ENCODE measurements at places on chromosomes 7 and 10.

GRCh38 chr10:63595072-63595471 is 73.9 kb downstream of the REEP3 start:
- no peak for DNase-seq

- DNase-seq, result no peak
Measured at GRCh38 chr7:50477640-50478039, 27.5 kb upstream of the FIGNL1 start.

DNA sequence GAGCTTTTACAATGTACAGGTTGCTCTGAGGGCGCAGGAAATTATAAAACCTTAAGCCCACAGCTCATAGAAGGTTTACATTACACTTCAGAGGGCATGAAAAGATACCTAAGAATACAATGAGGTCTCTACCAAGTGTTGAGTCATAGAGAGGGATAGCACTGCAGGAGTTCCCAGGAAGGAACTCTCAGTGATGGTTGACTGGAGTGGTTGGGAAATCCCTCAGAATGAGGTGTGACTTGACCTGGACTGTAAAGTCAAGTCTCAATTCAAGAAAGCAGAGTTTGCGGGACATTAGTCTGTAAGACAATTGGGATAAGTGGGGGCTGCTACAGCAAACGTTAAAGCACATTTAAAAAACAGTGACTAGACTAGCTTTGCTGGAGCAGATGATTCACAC is 21.9 kb downstream of the TNKS2 start:
- no peak for DNase-seq

DNA sequence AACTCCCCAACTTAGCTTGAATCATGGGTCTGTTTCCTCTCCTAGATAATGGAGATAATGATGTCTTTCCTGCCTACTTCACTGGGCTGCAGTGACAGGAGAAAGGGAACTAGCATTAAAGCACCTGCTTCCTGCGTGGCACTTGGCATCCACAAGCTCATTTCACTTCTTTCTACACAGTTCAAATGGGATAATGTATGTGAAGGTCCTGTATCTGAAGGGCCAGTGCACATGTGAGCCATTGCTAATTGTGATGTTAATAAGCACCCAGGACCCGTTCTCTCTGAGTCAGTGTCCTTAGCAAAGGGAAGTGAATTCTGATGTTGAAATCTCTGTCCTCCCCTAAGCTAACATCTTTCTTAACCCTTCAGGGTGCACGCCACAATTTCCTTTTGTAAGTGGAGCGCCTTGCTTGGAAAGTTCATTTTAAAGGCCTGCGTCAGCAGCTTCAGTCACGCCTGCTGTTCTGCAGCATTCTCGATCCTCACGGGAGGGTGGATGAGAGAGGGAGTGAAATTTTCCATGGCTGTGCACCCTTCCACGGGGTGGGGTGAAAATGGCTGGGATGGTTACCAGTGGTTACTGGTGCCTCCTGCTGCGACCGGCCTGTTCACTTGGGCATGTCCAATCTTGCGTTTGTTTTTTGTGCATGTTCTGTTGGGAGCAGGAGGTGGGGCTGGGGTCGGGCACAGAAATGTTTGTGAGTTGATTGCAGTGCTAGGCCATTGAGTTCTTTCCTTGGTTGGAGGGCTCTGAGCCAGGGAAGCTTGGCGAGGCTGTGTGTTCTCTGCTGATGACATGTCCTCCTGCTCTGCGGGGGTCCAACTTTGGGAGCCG is 59.2 kb downstream of the HK1 start:
- DNase-seq, result no peak

- DNase-seq, result peak; percentile 87
Measured at GRCh38 chr7:1065585-1066241, 21.4 kb downstream of the GPR146 start.

- no peak for DNase-seq
Measured at GRCh38 chr7:143396625-143397556, 11.8 kb downstream of the EPHA1 start.

DNA sequence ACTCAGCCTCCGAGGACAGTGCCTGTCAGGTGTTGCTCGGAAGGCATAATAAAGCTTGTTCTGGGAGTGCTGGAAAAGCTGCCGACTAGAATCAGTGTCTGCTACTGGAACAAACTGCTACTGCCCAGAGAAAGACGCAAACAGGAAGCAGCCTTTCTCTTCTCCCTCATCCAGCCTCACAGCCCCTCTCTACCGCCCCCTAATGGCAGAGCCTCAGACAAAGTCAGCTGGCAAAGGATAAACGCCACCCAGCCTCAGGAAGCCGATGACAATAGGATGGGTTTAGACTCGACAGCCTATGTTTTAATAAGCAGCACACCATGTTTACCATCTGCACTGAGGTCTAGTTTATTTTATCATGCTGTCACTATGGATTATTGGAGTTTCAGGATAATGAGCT is 169.5 kb upstream of the LYZL1 start:
- DNase-seq, result peak; percentile 36

DNA sequence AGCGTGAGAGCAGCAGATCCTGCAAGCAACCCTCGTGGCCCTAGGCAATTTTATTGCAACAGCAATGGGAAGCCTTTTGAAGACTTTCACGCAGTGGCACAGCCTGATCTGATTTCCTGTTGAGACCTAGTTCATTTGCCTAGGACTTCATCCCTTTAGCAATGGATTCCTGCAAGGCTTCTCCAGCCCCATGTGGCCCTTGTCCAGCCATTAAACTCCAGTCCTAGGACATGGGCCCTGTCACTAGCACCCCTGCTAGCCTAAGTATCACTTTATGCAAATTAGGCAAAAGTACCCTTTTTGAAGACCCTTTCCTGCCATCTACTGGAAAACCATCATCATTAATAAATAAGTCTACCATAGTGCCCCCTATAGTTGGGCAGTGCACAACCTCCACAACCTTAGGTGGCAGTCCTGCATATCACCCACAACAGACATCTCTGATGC is 379.4 kb downstream of the GALNT17 start:
- peak; percentile 60 for DNase-seq

DNA sequence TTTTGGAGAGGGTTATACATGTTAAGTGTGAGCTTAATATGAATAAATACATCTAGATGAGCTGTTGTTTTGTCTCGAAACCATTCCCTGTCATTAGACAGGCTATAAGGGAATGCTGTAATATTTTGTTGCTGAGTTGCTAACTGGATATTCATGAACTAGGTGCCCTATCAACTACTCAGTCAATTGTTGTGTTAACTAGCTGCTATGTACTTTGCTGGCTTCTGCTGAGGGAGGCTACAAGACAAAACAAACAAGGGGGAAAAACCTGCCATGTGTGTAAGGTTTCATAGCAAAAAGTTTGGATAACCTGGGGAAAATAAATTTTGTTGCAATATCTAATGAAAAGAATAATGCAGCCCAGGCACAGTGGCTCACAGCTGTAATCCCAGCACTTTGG is 110.4 kb downstream of the CSTF2T start:
- no peak for DNase-seq

DNA sequence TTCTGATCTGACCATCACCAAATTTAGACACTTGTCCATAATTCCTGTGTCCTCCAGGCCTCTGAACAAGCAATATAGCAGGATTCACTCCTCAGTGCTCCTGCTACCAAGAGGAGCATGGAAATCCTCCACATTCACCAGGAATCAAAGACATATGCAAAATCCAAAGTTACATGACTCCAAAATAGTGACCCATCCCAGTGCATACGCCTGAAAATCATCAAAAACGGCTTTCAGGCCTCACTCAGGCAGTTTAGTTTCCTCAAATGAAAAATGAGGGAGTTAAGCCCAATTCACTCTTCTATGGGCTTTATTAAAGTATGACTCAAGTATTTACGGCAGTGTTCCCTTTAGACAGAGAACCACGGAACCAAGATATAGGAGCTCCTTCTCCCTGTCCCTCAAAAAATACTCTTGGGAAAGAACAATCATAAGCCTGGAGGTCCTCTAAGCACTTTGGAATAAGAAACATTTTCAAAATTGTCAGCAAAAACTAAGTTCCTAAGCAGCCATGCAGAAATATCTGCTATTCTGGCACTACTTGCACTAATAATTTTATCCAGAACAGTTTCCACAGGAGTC is 240.7 kb downstream of the PARD3 start:
- no peak for DNase-seq

GRCh38 chr7:144848078-144848477 is 12.2 kb upstream of the TPK1 start:
- no peak for DNase-seq

DNA sequence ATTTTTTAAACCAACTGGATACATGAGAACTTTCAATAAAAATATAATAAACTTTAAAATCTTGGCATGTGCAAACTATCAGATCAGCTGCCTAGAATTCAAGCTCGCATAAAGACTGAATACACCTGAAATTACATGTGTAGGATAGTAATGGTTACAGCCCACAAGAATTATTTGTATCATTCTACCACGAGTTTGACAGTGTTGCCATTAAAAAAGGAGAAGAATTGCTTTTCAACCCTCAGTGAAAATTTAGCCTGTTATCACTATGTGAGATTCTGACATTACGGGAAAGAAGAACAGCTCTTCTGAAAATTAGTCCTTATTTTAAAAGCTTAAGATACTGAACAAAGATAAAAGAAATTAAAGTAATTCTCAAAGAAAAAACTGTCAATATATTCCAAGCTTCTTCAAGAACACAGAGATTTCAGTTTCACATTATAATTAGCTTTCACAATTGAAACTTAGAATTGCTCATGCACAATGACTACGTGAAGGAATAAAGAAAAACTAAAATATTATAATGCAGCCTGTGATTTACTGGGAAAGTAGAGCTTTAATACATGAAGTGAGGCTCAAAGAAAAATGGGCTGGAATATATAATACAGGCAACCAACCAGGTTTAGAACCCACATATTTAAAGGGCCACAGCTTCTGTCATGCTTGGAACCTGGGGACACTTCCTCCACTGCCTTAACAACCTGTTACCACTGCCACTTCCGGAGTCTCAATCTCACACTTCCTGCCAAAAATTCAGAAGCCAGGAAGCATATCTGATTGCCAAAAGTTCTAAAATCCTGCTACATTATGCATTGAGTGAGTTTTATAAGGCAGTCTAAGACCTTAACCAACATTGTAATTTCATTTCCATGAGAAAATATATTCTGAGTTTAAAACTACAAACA is 23.2 kb downstream of the TPK1 start:
- peak; percentile 41 for DNase-seq

GRCh38 chr10:14293526-14293925 is 37.2 kb downstream of the FRMD4A start:
- no peak for DNase-seq

DNA sequence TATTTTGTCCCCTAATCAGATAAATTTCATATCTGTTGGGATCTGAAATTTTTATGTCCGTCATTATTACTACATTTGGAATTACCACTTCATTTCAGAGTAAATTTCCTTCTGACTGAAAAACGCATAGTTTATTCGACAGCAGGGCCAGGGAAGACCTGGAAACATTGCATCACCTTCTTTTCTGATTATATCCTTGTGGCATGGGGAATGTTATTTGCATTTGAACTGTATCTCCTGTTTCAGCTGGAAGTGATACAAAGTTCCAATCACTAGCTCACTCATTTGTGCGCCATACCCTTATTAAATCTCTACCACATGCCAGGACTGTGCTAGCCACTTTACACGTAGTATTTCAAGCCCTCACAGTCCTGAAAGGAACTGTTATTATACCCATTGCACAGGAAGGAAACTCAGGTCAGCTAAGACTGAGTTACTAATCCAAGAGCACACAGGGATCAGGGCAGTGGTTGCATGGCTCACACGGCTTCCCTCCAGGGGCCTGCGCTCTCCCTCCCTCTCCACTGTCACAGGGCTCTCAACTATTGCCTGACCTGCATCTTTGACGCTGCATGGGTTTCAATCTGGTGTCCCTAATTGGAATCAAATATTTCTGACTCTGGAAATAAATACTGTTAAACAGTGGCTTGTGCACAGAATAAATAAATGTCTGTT is 84.4 kb upstream of the NANOS1 start:
- no peak for DNase-seq

GRCh38 chr10:123494301-123494808 is 171.8 kb upstream of the GPR26 start:
- DNase-seq, result no peak

DNA sequence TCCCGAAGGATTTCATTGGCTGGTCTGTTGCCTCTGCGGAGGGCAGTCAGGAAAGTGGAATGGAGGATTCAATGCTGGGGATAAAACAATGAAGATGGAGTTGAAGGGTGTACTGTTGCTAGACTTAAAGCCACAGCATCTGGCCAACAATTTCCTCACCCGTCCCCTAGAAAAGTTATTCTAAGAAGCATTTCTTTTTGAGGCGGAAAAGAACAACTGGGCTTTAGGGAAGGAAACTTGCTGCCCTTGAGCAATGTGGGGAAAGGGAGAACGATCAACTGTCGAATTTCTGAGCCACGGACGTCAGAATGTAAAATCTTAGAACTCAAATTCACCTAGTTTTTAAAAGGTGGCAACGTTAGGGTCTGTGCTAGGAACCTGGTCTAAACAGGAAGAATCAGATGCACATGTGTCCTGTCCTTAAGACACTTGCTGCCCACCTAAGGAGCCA is 664 bp downstream of the FMC1 start:
- DNase-seq, result no peak

GRCh38 chr10:59362959-59363381 is 621 bp upstream of the FAM13C start:
- no peak for DNase-seq

GRCh38 chr7:1761774-1762173 is 91.7 kb downstream of the ELFN1 start:
- no peak for DNase-seq

- no peak for DNase-seq
Measured at GRCh38 chr10:3527869-3528268, 257.1 kb downstream of the KLF6 start.

DNA sequence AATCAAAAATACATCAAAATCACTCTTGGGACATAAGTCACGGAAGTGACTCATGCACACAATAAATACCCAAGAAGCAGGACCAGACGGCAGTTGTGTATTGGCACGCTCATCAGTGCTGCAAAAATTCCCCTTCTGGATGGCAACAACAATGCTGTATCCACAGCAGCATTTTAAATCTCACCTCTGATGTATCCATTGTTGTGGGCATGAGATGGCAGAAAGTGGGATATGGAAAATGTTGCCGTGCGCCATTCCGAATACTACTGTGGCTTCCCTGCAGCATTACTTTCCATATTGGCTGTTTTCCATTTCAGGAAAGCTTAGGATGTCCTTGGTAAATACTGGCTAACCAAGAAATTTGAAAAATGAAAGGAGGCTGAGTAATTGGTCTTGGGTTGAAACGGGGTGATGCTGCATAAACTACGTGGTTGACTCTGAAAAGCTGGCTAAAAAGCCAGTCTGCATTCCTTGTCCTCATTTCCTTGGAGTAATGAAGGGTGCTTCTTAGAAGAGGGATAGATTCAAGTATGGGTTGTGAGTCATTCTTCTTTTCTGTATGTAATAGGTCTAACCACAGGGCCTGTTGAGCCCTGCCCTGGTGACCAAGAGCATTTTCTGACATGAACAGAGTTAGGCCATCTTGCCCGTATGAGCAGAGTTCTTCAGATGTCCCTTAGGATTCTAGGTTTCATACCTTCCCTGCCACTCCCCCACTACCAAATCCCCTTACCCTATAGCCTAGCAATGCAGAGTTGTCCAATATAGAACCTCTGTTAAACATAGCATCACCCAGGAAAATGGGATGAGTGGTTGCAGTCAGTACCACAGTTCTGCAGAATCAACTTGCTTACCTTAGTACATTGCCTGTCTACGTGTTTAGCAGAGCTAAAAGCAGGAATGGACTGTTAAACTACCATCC is 36.3 kb upstream of the TOMM7 start:
- DNase-seq, result no peak

GRCh38 chr7:155296006-155296787 is 1.5 kb upstream of the INSIG1 start:
- no peak for DNase-seq

GRCh38 chr7:24036033-24036412 is 248.0 kb upstream of the NPY start:
- DNase-seq, result no peak

- DNase-seq, result no peak
Measured at GRCh38 chr10:90884431-90884830, 12.7 kb downstream of the RPP30 start.

Measured in NAMALWA (cell line).